ENCODE measurements at places on chromosomes 6 and 20.

- no peak for DNase-seq
These were observed 70.8 kb upstream of the SASH1 start for GRCh38 chr6:148271711-148272439.

DNA sequence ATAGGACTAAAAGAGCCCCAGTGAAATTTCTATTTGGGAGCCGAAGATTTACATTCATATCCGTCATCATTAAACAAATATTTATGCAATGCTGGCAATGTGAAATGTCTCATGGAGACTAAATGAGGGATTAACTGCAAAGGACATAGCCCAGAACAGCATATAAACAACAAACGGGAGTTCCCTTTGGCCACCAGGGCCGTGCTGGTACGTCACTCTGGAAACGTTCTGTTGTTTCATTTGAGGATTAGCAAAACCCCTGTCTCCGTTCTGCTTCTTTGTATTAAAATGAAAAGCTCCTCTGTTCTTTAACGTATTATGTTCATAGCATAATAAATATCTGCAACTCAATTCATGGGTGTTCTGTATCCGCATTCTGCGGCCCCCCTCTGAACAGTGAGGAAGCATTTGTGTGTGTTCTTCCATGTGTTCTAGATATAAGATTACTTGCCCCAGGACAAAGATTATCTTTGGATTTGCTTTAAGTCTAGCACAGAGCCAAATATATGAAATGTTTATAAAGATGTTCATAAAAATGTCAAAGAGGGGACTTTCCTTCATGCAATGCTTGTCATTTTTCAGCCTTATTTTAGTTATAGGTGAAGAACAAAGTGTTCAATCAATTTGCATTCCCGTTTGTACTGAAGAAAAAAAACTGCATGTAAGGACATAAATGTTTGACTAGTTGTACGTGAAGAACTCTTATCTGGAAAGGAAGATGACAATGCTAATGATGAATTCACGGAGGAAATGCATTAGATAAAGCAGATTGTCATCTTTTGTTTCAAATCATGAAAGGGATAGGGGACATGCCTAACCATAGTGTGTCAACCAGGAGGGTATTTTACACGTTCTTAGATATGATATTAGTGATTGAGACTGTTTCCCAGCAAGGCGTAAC, 90.0 kb upstream of the TNFAIP3 start:
- DNase-seq = no peak

DNA sequence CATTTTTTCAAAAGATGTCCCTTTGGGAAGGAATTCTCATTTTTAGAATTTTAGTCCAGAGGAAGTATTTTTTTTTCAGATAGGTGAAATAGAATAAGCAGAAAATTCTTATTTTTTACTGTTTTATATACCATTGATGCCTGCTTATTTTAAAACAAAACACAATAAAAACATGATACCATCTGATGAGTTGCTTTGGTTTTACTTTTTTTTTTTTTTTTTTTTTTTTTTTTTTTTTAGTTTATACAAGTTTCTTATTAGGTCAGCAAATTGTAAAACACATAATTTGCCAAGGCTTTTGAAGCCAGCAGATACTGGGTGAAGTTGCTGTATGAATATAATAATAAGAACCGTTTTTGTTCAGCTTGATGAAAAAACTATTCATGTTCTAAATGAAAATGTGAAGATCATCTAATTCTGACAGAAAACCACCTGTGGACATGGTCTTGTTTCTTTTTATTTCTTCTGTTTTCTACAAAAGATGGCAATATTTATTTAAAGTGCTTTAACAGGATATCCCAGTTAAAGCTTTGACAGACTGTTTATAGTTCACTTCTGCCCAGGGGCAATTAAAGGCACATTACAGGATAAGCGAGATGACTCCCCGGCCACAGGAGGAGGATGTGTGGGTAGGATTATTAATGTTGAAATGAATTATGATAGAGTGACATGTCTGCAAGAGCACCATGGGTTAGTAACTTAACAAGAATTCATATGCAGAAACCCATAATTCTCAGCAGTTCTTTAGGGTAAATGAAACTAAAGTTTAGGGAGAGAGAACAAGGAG, 31.1 kb downstream of the MYB start:
- no peak for DNase-seq

GRCh38 chr6:157665180-157665579, 157.9 kb upstream of the SNX9 start:
- no peak for DNase-seq

GRCh38 chr6:81751388-81752083, 945 bp downstream of the TENT5A start:
- DNase-seq = no peak

DNA sequence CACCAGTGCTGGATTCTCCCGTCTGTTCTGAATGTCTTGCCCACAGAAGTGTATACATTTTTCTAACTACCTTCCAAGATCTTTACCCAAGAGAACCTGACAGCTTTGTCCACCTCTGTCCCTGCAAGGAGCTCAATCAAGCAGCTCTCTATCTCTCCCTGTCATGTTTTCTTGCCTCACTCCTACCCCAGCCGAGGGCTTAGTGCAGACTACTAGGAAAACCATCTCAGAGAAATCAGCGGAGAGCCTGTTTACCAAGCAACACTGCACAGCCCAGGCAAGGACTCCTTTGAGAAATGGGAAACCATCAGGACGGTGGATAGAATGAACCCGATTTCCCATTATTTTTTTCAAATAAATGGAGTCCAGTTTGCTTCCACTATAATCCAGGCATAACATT, 250.7 kb upstream of the JARID2 start:
- DNase-seq = no peak

DNA sequence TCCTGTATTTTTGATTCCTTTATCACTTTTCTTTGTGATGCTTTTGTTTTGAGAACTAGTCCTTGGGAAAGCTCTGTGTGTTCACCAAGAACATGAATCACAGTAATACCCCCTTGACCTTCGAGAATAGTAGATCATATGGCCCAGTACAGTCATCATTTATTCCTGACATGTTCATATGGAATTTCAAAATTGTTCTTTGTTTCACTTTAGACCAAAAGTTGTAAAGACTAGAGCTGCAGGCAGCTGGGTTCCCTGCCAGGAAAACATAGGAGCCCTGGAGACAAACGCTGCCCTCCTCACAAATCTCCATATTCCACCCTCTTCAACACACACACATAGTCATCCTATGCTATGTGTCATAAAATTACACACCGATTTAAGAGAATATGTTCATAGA, 621.2 kb upstream of the EYS start:
- DNase-seq = no peak

DNA sequence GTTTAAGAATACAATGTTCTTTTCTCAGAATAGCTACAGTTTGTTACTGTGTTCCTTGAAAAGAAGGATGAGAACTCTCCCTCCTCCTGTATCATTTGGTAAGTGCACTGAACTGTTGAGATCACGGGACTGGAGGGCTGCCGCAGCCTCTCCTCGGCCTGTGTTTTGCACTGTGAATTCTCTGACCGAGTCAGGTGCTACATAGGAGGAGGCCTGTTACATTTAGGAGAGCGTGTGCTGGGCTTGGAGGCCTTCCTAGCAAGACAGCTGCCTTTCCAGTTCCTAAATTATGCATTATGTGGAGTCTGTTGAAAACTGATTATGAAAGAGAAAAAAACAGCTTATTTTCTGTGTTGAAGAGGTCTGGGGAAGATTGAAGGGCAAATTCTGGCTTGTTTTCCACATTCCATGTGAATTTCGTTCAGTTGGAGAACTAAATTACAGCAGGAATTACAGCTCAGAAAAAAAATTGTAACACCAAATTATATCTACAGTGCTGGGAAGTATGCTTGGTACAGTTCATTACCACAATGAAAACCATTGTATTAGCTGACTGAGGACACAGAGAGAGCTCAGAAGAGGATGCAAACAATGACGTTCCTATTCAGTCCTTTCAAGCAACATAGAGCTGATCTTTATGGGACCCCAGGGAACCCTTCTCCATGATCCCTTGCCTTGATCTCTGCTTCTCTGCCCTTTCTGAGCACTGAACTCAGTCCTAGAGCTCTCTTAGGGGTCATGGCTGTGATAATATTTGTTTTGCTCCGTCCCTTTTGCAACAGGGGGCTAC, 2.8 kb downstream of the TMC2 start:
- DNase-seq = no peak

DNA sequence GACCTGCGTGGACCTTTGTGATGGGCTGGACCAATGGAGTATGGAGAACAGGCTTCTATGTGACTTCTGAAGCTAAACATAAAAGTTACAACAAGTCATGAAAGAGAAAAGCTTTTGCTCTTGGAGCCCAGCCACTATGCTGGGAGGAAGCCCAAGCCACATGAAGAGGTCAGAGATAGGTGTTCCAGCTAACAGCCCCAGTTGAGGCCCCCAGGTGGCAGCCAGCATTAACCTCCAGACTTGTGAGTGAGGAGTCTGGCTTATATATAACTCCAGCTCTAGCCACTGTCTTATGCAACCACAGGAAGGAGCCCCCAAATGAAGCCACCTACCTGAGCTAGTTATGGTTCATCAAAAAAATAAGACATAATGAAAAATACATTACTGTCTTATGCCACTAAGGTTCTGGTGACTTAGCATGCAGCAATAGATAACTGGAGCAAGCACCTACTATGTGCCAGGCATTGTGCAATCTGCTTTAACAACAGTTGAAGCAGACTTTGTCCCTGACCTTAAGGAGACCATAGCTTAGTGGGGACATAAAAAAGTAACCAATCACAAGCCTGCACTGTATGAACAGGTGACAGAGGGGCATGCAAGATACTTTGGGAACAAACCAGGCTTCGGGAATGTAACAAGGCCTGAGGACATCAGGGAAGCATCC, 599.6 kb downstream of the PTPRT start:
- no peak for DNase-seq

DNA sequence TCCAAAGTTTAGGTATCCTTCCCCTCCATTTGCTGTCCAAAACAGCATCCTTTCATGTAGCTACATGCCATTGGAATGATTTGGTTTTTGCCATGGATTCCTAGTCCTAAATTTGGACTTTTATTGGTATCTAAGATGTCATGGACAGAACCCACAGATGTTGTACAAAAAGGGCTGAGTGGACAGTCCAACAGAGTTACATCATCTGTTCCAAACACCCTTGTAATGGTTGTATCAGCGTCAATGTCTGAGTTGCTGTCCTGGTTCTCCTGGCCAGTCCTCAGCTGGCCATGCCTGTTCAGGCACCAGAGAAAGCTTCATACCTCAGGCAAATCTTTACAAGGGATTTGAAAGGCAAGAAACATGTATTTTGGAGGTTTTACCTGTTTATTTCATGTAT, 191.3 kb downstream of the ESR1 start:
- no peak for DNase-seq

DNA sequence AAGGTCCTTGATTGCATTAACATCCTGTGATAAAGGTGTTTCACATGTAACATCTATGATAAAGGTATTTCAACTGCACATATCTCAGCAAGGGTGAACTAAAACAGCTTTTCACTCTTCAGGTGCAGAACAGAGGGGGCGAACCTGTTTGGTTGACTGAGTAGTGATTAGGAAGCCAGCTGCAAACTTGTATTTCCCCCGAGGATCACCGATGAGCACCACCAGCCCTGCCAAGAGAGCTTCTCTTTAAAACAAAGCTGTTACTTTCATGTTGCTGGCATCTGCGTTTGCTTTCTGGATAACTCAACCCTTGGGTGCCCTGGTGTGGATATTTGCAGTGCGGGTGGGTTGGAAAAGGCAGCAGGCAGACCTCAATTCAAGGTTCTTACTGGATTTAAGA, 39.6 kb downstream of the JAG1 start:
- no peak for DNase-seq

GRCh38 chr20:52054123-52054522, 137.5 kb downstream of the ZFP64 start:
- no peak for DNase-seq

DNA sequence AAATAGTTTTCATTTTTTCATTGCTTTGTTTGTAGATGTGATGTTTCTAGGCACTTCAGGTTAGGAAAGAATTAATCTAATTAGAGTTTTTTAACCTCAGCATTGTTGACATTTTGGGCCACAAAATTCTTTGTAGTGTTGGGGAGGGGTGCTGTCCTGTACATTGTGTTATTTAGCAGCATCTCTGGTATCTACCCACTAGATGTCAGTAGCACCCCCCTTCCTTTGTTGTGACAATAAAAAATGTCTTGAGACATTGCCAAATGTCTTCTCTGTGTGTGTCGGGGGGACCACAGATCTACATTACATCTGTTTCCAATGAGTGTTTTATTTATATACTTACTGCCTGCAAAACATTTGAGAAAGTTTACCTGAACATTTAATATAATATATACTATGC, 45.6 kb downstream of the EYA4 start:
- no peak for DNase-seq

- no peak for DNase-seq
These were observed 12.0 kb upstream of the LYRM2 start for GRCh38 chr6:89650579-89650978.

- no peak for DNase-seq
These were observed 67.3 kb upstream of the JAG1 start for GRCh38 chr20:10741060-10741459.

DNA sequence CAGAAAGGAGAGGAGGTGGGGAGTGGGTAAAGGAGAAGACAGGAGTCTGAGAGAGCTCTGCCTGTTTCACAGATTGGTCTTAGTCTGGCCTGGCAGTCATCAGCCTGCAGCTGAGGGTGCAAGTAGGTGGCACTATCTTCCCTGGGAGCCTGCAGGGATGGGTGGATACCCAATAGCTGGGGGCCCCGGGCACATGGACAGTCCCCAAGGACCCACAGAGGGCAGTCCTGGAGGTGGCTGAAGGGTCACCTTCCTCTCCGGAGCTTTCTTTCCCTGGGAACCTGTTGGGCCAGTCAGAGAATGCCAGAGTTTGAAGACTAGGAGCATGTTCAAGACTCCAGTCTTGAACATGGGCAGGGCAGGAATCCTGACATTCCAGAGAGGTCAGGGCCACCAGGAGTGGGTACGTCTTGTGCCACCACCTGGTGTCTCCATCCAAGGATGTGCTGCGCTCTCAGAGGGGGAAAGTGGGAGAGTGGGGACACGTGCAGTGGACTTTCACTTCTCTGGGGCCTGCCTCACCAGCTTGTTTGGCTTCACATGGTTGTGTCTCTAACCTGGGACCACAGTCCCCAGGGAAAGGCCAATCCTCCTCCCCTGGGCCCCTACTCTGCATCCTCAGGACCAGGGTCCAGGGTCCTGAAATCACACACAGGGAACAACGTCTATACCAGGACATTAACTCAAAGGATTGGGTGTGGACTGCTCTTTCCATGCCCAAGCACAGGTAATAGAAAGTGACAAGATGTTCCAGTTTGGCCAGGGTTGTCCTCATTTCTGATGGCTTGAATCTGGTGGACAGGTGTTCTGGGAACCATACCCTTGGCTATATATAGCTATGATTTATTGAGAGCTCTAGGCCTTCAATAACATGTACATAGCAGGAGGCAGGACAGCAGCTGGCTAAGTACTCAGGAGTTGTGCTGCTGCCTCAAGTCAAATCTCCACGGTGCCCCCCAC, 18.0 kb downstream of the AARS2 start:
- DNase-seq = no peak

DNA sequence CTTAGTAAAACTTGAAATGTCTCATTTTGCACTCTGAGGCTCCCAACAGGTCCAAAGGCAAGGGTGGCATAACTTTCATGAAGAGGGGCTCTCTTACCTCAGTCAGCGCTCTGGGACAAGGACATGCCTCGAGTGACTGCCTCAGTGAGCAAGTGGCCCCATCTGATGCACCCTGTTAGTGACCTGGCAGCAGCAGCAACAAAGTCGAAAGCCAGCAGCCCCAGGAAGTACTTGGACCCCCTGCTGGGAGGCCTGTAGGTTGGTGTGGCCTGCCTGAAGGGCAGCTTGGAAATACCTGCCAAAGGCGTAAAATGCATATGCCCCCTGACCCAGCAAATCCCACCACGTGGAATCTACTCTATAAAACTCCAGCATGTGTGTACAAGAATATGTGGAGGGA, 13.2 kb downstream of the MAP1LC3A start:
- DNase-seq = no peak

- DNase-seq = no peak
These were observed 279.7 kb upstream of the FLRT3 start for GRCh38 chr20:14617123-14617522.
